ENCODE measurements at places on chromosomes 2 and 18.

- H3K27ac ChIP-seq, result no peak overlapping the region
- H3K4me1 ChIP-seq, result no peaks in the 10 kb centered on the region
- H3K36me3 ChIP-seq, result no peaks in the 10 kb centered on the region
- no peak for DNase-seq
- peaks cover 2% of the 10 kb centered on the region for H3K27me3 ChIP-seq
- no peak overlapping the region for H3K4me3 ChIP-seq
Measured at GRCh38 chr18:293536-293935, 25.7 kb upstream of the THOC1 start.

- H3K27ac ChIP-seq, result no peak overlapping the region
- no peak for DNase-seq
- peaks cover 1% of the 10 kb centered on the region for H3K36me3 ChIP-seq
- H3K27me3 ChIP-seq, result peaks cover 3% of the 10 kb centered on the region
- H3K4me1 ChIP-seq, result peaks cover 23% of the 10 kb centered on the region
- no peak overlapping the region for H3K4me3 ChIP-seq
Measured at GRCh38 chr2:26626606-26627005, 14.6 kb downstream of the CIB4 start.

DNA sequence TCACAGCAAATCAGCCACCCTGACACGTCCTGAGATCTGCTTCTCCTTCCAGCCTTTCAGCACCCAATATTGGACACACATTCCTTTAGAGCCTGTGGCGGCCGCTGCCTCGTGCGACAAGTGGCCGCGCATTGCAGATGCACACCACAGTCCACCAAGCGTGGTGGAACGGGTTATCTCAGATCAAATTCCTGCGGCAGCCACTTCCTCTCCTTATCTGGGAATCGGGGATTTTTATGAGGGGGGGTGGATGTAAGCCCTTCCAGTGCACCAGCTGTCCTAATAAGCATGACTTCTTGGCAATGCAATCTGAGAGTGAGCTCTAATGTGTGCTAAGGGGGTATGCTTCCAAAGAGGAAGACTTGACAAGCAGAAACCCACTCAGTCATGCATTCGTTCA, 18.3 kb upstream of the BMP10 start:
- H3K4me1 ChIP-seq, result peaks cover 3% of the 10 kb centered on the region
- peaks cover 28% of the 10 kb centered on the region for H3K27me3 ChIP-seq
- no peaks in the 10 kb centered on the region for H3K36me3 ChIP-seq
- no peak for DNase-seq
- H3K27ac ChIP-seq, result no peak overlapping the region

DNA sequence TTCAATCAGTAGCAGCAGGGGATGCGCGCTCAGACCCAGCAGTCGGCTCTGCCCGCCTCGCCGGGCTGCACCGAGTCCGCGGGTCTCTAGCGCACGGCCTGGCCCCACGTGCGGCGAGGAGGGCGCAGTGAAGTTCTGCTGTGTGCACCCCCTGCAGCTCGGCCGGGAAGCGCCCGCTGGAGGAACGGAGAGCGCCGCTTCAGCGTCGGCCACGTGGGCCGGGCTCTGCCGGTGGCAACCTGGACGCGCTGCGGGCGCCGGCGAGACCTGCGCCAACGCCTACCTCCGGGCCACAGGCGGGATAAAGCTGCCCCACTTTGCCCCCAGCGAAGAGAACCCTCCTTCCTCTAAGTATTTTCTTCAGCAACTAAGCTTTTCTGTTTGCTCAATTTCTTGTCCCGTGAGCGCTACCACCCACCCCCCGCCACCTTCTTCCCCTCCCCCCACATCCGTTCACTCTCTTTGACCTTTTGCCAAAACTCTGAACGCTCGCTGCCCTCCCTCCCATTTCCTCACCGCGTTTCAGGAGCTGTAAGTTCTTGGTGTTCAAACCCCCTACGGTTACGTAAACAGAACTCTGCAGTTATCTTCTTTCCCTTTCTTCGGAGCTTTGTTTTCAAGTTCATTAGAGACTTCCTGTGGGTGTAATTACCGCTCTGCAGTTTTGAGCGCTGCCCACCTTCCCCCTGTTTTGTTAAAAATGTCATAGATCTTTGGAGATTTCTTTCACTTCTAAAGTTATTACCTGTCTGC, 42.6 kb upstream of the EDAR start:
- H3K4me1 ChIP-seq, result peaks cover 25% of the 10 kb centered on the region
- H3K36me3 ChIP-seq, result peaks cover 1% of the 10 kb centered on the region
- H3K27ac ChIP-seq, result peak overlapping the region; percentile 62

GRCh38 chr2:196504788-196505187, 134.7 kb upstream of the CCDC150 start:
- H3K27me3 ChIP-seq, result no peaks in the 10 kb centered on the region
- no peak for DNase-seq
- H3K27ac ChIP-seq, result no peak overlapping the region
- peaks cover 3% of the 10 kb centered on the region for H3K4me1 ChIP-seq
- peaks cover 3% of the 10 kb centered on the region for H3K36me3 ChIP-seq

- no peaks in the 10 kb centered on the region for H3K27me3 ChIP-seq
- H3K36me3 ChIP-seq, result peaks cover 18% of the 10 kb centered on the region
- no peak for DNase-seq
- no peak overlapping the region for H3K4me3 ChIP-seq
Measured at GRCh38 chr2:3467654-3468053, 51.7 kb downstream of the ADI1 start.

- no peaks in the 10 kb centered on the region for H3K4me1 ChIP-seq
- no peak for DNase-seq
- no peak overlapping the region for H3K4me3 ChIP-seq
- no peak overlapping the region for H3K27ac ChIP-seq
Measured at GRCh38 chr2:182393270-182393760, 33.5 kb downstream of the PDE1A start.

- H3K36me3 ChIP-seq, result no peaks in the 10 kb centered on the region
- no peak overlapping the region for H3K27ac ChIP-seq
- H3K4me3 ChIP-seq, result no peak overlapping the region
- H3K27me3 ChIP-seq, result no peaks in the 10 kb centered on the region
- DNase-seq, result no peak
- peaks cover 39% of the 10 kb centered on the region for H3K4me1 ChIP-seq
Measured at GRCh38 chr2:158823486-158824237, 28.5 kb downstream of the DAPL1 start.

DNA sequence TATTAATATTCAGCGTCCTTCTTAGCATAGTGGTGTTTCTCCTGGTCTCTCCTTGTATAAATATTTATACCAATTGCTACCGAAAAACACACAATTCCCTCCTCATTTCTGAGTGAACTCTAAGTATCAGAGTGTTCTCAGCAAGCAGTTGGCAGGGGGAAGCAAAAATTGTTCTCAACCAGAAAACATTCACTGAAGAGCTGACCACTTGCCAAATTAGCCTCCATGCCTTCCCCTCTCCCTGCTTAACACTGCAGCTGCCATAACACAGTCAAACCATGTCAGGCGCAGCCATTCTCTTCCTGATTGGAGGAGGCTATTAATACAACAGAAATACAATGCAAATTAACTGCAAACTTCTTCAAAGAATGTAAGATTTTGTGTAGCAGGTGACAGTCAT, 105.0 kb downstream of the COL6A3 start:
- peaks cover 1% of the 10 kb centered on the region for H3K36me3 ChIP-seq
- no peaks in the 10 kb centered on the region for H3K27me3 ChIP-seq
- H3K4me3 ChIP-seq, result no peak overlapping the region
- DNase-seq, result no peak
- H3K4me1 ChIP-seq, result peaks cover 17% of the 10 kb centered on the region

DNA sequence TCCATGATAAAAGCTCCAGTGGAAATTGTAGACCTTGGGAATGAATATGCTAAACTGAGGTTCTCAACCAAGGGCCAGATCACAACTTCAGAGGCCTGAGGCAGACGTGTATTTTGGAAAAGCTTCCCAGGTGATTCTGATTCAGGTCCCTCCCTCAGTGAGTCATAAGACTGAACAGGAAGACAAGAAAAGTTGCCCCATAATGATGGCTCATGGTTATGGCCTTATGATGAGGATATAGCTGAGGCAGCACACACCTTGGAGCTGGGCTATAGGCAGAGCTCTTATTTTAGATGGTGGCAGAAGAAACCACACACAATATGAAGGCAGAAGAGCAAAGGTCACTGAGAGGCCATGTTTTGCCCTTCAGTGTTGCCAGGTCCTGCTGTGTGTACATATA, 9.6 kb downstream of the ANTXR1 start:
- H3K4me1 ChIP-seq, result peaks cover 34% of the 10 kb centered on the region
- DNase-seq, result no peak
- H3K36me3 ChIP-seq, result peaks cover 11% of the 10 kb centered on the region
- no peak overlapping the region for H3K4me3 ChIP-seq
- H3K27me3 ChIP-seq, result no peaks in the 10 kb centered on the region

- H3K4me3 ChIP-seq, result no peak overlapping the region
- peak overlapping the region; percentile 20 for H3K27ac ChIP-seq
- no peaks in the 10 kb centered on the region for H3K27me3 ChIP-seq
- peaks cover 67% of the 10 kb centered on the region for H3K4me1 ChIP-seq
- H3K36me3 ChIP-seq, result peaks cover 4% of the 10 kb centered on the region
Measured at GRCh38 chr2:168528469-168528868, 72.4 kb downstream of the CERS6 start.

DNA sequence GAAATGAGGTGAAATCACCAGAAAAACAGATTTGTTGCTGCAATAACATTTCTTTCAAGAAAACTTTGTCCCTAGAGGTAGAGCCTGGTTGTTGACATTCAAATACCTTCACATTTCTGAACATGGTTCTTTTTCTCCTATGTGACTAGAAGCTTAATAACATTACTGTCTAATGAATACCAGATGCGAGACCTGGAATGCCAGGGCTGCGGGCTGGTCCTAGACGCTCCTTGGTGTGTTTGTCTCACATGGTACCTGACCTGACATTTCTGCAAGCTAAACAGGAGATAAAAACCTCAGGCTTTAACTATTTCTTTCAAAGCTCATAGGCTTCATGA, 38.5 kb downstream of the ACKR3 start:
- H3K36me3 ChIP-seq, result no peaks in the 10 kb centered on the region
- peak overlapping the region; percentile 81 for H3K27ac ChIP-seq

GRCh38 chr2:127142663-127143630, 36.0 kb upstream of the BIN1 start:
- H3K4me3 ChIP-seq, result no peak overlapping the region
- no peak for DNase-seq
- no peaks in the 10 kb centered on the region for H3K27me3 ChIP-seq

DNA sequence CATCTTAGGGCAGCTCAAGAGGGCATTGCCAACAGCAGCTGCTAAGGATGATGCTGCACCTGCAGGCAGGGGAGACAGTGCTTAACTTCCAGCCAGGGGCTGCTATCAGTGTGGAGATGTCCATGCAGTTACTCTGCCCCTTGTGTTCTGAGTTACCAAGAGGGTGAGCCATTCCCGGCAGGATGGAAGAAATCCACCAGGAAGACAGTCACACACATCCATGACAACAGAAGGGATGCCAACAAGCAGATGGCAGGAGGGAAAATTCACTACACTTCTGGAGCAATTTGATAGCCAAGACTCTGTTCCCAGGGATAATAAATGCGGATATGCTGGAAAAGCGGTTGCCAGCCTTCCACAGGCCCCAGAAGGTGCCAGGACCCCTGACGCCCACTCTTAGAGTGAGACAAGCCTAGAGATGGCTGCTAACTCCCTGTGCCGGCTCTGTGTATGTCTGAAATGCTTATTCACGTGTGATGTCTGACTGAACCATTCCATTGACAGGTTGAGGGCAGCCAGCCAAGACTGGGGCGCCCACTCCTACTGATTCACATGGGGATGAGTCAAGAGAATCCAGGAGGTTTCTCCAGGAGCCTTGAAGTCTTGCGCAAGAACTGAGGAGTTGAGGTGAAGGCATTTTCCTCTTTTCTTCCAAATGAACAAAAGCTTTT, 24.5 kb downstream of the LOXHD1 start:
- H3K36me3 ChIP-seq, result no peaks in the 10 kb centered on the region
- peaks cover 39% of the 10 kb centered on the region for H3K27me3 ChIP-seq
- H3K4me1 ChIP-seq, result no peaks in the 10 kb centered on the region
- H3K4me3 ChIP-seq, result no peak overlapping the region
- DNase-seq, result peak; percentile 34
